B cell (primary cell): ENCODE measurements at places on chromosomes 2 and 18. TPM values are rescaled to one million over a fixed set of nuclear protein-coding genes. Genes with fewer than 3 reads are reported as not detected.

The OR6B2 gene
- not detected in 2 replicates for polyA plus RNA-seq

DNA sequence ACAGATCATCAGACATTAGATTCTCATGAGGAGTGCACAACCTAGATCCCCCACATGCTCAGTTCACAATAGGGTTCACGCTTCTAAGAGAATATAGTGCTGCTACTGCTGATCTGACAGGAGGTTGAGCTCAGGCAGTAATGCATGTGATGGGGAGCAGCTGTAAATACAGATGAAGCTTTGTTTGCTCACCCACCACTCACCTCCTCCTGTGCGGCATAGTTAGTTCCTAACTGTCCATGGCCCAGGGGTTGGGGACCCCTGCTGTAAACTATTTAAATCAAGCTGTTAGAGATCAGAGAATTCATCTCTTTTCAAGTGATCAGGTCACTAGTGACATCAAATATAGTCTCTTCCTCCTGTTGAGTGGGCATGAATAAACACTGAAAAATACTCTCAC lies 88.8 kb upstream of the ACVR2A start:
- DNase-seq: no peak

- no peak for DNase-seq
Measured at GRCh38 chr18:2627821-2628276, 27.7 kb upstream of the SMCHD1 start.

DNA sequence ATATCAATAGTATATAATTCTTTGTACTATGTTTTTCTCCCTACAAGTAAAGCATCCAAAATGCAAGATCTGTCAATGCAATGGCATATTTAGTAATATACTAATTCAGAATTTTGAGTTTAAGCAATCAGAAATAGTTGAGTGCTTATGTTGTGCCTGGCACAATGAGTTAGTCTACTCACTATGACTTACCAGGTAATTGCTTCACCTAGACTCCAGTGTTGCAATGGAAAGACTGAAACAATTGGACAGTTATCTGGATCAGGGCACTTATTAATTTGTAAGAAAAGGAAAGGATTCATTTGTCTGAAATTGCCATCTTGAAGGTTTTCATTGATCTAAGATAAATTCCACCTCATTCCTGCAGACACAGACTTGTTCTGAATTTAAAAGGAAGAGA lies 97.6 kb upstream of the TCF4 start:
- DNase-seq: no peak

DNA sequence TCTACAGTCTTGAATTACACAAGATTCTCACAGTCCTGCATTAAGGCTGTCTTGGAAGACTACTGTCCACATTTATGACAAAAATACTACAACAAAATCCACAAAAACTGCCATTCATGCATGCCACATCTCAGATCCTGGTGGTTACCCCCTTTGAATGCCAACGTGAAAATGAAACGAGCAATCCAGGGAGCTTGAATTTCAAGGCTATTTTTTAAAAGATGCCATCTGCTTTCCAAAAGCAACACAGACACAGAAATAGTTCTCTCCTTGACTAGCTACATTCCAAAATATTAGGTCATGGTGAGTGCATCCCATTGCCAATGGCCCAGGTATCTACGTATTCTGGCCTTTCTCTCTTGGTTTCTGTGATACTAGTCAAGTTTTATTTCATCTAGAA lies 36.3 kb downstream of the IRS1 start:
- no peak for DNase-seq

GRCh38 chr2:31945572-31945935 lies 65.3 kb downstream of the MEMO1 start:
- no peak for DNase-seq
